Liver (tissue), 10 donors: ENCODE measurements at places on chromosomes 6 and 20. TPM values are rescaled to one million over a fixed set of nuclear protein-coding genes. Genes with fewer than 3 reads are reported as not detected.

GRCh38 chr6:31165986-31166385 lies 4.5 kb downstream of the POU5F1 start:
- no peaks in the 10 kb centered on the region for H3K4me1 ChIP-seq
- no peaks in the 10 kb centered on the region for H3K27me3 ChIP-seq
- H3K4me3 ChIP-seq = no peak overlapping the region
- H3K36me3 ChIP-seq = no peaks in the 10 kb centered on the region
- H3K27ac ChIP-seq = no peak overlapping the region

GRCh38 chr6:118869350-118869749 lies 24.6 kb upstream of the ASF1A start:
- DNase-seq = no peak
- H3K27me3 ChIP-seq = no peaks in the 10 kb centered on the region
- H3K27ac ChIP-seq = no peak overlapping the region
- H3K36me3 ChIP-seq = no peaks in the 10 kb centered on the region
- no peak overlapping the region for H3K4me3 ChIP-seq

- no peak overlapping the region for H3K27ac ChIP-seq
- H3K27me3 ChIP-seq = no peaks in the 10 kb centered on the region
- H3K36me3 ChIP-seq = no peaks in the 10 kb centered on the region
Observed at GRCh38 chr6:135311446-135312200, 130.5 kb downstream of the MYB start.

GRCh38 chr20:44143936-44144335 lies 43.1 kb downstream of the JPH2 start:
- no peak overlapping the region for H3K4me3 ChIP-seq
- no peaks in the 10 kb centered on the region for H3K4me1 ChIP-seq
- DNase-seq = no peak

DNA sequence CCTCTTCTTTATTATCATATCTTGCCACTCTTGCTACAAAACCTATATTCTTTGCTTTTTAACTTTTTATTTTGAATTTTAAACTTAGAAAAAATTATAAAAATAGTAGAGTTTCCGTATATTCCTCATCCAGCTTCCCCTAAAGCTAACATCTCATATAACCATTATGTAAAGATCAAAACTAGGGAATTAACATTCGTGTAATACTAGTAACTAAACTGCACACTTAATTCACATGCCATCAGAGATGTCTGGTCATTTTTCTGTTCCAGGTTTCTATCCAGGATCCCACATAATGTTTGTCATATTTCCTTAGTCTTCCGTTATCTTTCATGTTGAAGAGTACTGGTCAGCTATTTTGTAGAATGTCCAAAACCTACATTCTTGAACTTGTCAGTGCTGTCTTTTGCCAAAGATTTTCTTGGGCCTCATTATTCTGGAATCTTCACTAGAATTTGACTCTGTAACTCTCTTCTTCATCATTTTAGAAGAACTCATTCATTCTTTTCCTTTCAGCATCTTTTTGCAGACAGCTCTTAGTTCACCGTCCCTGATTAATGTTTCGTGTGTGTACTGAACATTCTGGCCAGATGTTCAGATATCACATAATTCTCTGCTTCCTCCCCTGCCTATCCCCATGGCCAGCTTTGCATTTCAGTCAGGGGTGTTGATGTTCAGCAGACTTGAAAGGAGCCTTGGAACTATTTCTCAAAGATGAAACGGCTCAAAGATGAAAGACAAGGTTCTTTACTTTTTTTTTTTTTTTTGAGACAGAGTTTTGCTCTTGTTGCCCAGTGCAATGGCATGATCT lies 9.4 kb downstream of the CTNNBL1 start:
- peaks cover 2% of the 10 kb centered on the region for H3K4me1 ChIP-seq
- DNase-seq = no peak
- H3K27me3 ChIP-seq = no peaks in the 10 kb centered on the region
- no peak overlapping the region for H3K4me3 ChIP-seq
- no peak overlapping the region for H3K27ac ChIP-seq
- H3K36me3 ChIP-seq = no peaks in the 10 kb centered on the region

DNA sequence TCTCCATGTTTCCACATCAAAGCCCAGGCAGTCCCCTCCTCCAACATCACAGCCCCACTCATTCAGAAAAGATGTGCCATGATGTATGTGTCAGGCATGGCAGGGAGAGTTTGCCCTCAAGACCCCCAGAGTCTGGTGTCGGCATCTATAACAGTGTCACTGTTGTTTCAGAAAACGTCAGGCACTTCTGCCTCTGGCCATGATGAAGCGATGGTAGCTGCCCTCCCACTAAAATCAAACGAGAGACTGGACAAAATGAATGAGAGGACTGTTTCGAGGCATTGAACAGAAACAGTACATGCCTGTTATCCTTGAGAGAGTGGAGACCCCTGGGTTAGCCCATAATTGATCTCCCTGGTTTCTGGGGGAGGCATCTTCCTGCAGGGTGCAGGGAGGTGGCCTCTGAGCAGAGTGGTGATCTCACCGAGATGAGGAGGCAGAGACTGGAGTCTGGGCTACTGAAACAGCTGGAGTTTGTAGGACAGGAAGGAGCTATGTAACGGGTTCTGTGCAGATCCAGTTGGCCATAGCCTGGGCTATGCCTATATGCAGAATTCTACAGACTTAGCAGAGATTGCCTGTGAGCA lies 144.5 kb downstream of the SYCP2 start:
- H3K27ac ChIP-seq = no peak overlapping the region
- no peaks in the 10 kb centered on the region for H3K4me1 ChIP-seq
- H3K4me3 ChIP-seq = no peak overlapping the region

- H3K27me3 ChIP-seq = no peaks in the 10 kb centered on the region
- H3K27ac ChIP-seq = no peak overlapping the region
- H3K4me1 ChIP-seq = no peaks in the 10 kb centered on the region
- no peak overlapping the region for H3K4me3 ChIP-seq
Observed at GRCh38 chr20:47688385-47689381, 96.6 kb downstream of the SULF2 start.

GRCh38 chr6:8400663-8401062 lies 34.7 kb downstream of the SLC35B3 start:
- DNase-seq = no peak
- no peaks in the 10 kb centered on the region for H3K4me1 ChIP-seq
- H3K4me3 ChIP-seq = no peak overlapping the region
- no peaks in the 10 kb centered on the region for H3K36me3 ChIP-seq

The SRMS gene
- total RNA-seq = not detected

DNA sequence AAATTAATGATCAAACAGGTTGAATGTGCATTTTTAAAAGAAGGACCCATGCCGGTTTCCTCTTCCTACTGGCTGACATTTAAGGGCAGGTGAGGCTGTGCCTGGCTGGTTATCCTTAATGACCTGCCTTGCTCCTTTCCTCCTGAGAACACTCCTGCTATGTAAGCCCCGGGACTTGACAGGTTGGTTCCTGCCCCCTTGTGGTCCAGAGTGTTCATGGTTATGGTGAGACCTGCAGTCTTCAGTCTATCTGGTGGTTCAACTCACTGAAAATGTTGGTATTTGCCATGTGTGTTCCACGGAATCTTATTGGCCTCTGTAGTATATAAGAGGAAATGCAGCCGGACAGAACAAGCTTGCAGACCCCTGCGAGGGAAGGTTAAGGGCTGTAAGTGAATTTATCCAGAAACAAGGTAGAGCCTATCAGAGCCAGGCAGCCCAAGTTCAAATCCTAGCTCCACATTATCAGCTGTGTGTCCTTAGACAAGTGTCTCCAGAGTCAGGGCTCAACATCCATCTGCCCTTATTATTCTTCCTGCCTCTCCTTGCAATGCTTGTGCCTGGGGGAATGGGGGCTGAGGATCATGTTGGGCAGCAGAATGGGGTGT lies 5.2 kb upstream of the BPIFA3 start:
- H3K27ac ChIP-seq = no peak overlapping the region
- no peaks in the 10 kb centered on the region for H3K27me3 ChIP-seq
- H3K4me1 ChIP-seq = no peaks in the 10 kb centered on the region
- no peak overlapping the region for H3K4me3 ChIP-seq
- no peaks in the 10 kb centered on the region for H3K36me3 ChIP-seq

DNA sequence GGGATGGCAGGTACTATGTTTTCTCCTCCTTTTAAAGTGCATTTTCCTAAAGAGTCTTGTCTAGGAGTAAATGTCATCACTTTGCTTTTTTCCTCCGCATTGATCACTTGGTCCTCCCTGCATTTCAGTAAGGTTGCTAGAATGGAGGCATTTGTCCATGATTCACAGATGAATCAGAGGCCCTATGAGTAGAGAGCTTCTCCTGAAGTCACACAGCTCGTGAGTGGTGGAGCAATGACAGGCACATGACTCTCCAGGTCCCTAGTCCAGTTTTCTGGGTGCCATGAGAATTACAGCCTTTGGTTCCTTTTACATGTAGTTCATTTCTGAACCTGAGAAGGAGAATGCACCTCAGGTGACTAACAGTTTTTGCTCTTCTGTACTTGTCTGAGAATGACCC lies 50.5 kb downstream of the HLA-A start:
- no peaks in the 10 kb centered on the region for H3K36me3 ChIP-seq
- no peaks in the 10 kb centered on the region for H3K4me1 ChIP-seq
- no peak for DNase-seq
- no peaks in the 10 kb centered on the region for H3K27me3 ChIP-seq
- H3K4me3 ChIP-seq = no peak overlapping the region
- no peak overlapping the region for H3K27ac ChIP-seq

- H3K27ac ChIP-seq = no peak overlapping the region
- H3K4me1 ChIP-seq = no peaks in the 10 kb centered on the region
- H3K4me3 ChIP-seq = no peak overlapping the region
- H3K36me3 ChIP-seq = no peaks in the 10 kb centered on the region
- no peak for DNase-seq
Observed at GRCh38 chr6:11143394-11144371, 32.2 kb upstream of the ERVFRD-1 start.

- H3K36me3 ChIP-seq = no peaks in the 10 kb centered on the region
- no peaks in the 10 kb centered on the region for H3K27me3 ChIP-seq
- H3K4me1 ChIP-seq = no peaks in the 10 kb centered on the region
- H3K4me3 ChIP-seq = no peak overlapping the region
Observed at GRCh38 chr20:48360342-48360975, 467.3 kb downstream of the PREX1 start.

The SLPI gene
- total RNA-seq = 1.9 TPM

The TMEM244 gene
- not detected for total RNA-seq

The MATN4 gene
- not detected for total RNA-seq

The POPDC3 gene
- not detected for total RNA-seq

- H3K27ac ChIP-seq = no peak overlapping the region
- peaks cover 17% of the 10 kb centered on the region for H3K27me3 ChIP-seq
- no peak overlapping the region for H3K4me3 ChIP-seq
- no peaks in the 10 kb centered on the region for H3K36me3 ChIP-seq
- no peak for DNase-seq
- H3K4me1 ChIP-seq = peaks cover 10% of the 10 kb centered on the region
Observed at GRCh38 chr6:108157234-108157980, 8.4 kb upstream of the NR2E1 start.

- no peaks in the 10 kb centered on the region for H3K4me1 ChIP-seq
- H3K27me3 ChIP-seq = no peaks in the 10 kb centered on the region
- no peak overlapping the region for H3K4me3 ChIP-seq
- no peaks in the 10 kb centered on the region for H3K36me3 ChIP-seq
Observed at GRCh38 chr6:111642463-111643158, 36.9 kb upstream of the TRAF3IP2 start.

DNA sequence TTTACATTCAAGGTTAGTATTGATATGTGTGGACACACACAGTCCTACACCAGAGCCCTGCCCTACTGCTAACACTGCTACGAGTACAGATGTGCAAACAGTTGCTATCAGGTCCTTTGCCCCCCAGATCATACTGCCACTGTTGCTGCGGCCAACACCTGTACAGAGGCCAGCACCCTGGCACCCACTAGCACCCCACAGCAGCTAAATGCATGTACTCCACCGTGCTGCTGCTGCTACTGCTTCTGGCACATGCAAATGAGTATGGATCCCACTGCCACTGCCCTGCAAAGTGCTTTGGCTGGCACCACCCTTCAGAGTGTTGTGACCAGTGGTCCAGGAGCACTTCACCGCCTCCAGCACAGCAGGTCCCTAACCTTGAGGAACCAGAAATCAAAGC lies 621.9 kb downstream of the GRIK2 start:
- H3K4me3 ChIP-seq = no peak overlapping the region
- no peaks in the 10 kb centered on the region for H3K27me3 ChIP-seq
- H3K27ac ChIP-seq = no peak overlapping the region
- H3K36me3 ChIP-seq = no peaks in the 10 kb centered on the region
- DNase-seq = no peak
- no peaks in the 10 kb centered on the region for H3K4me1 ChIP-seq

DNA sequence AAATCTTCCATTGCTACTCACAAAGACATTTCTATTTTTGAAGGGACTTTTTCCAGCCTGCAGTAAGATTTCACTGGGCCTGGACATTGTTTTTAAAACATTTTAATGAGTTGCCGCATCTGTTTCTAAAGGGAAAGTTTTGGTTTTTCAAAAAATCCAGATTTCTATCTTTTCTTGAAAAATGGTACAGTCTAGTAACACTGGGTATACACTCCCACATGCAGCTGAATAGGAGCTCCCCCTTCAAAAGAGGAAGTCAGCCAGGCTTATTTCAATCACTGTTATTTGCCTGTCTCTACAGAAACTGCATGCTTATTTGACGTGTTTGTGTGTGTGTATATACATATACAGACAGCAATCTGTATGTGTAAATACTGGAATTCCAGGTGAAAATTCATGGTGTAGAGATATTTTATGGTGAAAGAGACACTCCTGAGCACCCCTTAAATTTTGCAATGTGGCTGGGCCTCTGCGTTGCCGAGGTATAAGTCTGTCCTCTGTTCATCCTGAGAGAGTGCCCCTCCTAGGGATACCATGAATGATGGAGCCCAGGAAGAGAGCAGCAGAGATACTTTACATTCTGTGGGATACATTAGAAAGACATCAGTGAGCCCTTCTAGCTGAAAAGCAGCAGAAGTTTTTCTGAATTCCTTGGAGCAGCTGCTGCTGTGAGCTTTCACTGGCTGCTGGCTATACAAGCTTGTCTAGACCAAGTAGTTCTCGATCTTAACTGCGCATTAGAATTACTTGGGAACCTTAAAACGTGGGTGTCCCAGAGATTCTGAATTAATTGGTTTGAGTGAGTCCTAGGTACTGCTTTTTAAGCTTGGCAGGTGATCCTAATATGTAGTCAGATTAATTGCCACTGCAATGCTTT lies 12.0 kb upstream of the ABRACL start:
- H3K27me3 ChIP-seq = no peaks in the 10 kb centered on the region
- H3K36me3 ChIP-seq = no peaks in the 10 kb centered on the region
- no peak for DNase-seq
- peak overlapping the region; percentile 53 for H3K27ac ChIP-seq
- H3K4me3 ChIP-seq = no peak overlapping the region

The FIG4 gene
- 5.4 TPM for total RNA-seq

The CALHM4 gene
- not detected for total RNA-seq

DNA sequence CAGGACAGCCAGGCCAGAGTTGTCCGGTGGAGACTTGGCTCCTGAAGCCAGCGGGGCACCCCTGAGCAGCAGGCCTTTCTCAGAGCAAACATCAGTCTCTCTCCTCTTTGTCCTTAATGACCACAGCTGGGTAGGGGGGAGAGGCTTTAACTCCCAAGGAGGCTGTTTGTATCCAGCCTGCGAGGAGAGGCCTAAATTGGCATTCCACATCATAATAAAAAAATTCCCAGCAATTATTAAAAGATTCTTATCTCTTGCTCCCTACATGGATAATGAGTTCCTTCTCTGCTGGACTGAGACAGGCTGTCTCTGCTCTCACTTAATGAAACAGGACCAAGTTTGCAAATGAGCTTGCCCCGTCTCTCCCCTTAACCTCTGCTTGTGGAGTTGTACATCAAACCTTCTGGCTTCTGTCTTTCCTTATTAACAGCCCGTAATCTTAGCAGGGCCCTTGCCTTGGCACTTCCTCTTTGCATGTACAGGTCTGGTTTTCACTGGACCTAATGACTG lies 838.2 kb downstream of the MAFB start:
- no peak overlapping the region for H3K4me3 ChIP-seq
- H3K4me1 ChIP-seq = no peaks in the 10 kb centered on the region
- H3K27me3 ChIP-seq = no peaks in the 10 kb centered on the region
- no peaks in the 10 kb centered on the region for H3K36me3 ChIP-seq
- H3K27ac ChIP-seq = no peak overlapping the region
